GM13976 (cell line): ENCODE measurements at places on chromosomes 7 and 10.
A peak's percentile ranks its signal among the peaks of the same experiment; 100 is the strongest.

DNA sequence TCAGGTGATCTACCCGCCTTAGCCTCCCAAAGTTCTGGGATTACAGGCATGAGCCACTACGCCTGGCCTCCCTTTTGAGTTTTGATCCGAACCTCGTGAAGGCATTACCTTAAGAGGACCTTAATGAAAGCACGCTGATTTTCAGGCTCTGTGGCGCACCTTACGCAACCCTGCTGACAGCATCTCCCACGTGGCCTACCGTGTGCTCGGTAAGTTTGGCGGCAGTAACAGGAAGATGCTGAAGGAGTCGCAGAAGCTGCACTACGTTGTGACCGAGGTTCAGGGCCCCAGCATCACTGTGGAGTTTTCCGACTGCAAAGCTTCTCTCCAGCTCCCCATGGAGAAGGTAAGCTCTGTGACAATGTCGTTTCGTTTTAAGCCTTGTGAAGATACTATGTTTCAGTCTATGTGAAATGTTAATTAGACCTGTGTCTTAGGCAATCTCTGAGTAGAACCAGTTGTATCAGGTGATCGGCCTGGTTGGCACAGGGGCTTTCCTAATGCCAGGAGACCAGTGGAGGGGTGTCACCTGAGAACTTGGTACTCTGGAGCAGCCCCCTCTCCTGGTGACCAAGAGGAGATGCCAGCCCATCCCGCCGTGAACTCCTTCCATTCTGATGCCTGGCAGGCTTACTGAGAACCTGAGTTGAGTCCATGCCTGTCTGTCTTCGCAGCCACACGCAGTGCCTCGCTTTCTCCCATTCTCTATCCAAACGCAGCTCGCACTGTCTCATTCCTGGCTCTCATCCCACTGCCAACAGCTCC, 43.5 kb downstream of the TRRAP start:
- no peak for DNase-seq

- DNase-seq = peak; percentile 62
Observed at GRCh38 chr7:117110480-117111315, 157.4 kb downstream of the ST7 start.

- DNase-seq = no peak
Observed at GRCh38 chr10:27388761-27389399, 115.2 kb upstream of the RAB18 start.

- DNase-seq = no peak
Observed at GRCh38 chr10:131003455-131003854, 308.1 kb downstream of the TCERG1L start.
